Psoas muscle (tissue), 8 donors: ENCODE measurements at places on chromosomes 3 and 15. TPM values are rescaled to one million over a fixed set of nuclear protein-coding genes. Genes with fewer than 3 reads are reported as not detected.
A peak's percentile ranks its signal among the peaks of the same experiment; 100 is the strongest.

- no peak for DNase-seq
Observed at GRCh38 chr15:60065951-60066350, 61.8 kb downstream of the FOXB1 start.

GRCh38 chr15:73680549-73680948 lies 3.6 kb upstream of the CD276 start:
- no peak for DNase-seq

GRCh38 chr3:141401573-141402475 lies 33.5 kb downstream of the ZBTB38 start:
- peak; percentile 76 for DNase-seq

ATP8B4 gene
- total RNA-seq = 1.2 TPM

DNA sequence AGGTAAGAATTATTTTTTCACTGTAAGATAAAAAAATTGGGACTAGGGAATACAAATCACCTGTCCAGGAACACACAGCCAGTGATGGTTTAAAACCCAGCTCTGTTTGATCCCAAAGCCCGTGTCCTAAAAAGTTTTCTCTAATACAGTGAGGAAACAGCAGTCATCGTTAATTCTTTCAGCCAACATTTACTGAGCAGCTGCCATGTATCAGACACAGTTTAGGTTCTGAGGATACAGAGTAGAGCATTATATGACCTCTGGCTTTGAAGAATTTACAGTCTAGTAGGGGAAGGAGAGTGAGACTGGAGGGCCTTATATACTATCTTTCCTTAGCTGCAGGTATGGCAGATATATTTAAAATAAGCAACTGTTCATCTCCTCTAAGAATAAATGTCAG lies 82.7 kb downstream of the KCNMB2 start:
- DNase-seq = no peak

NLGN1 gene
- 0.54 TPM for total RNA-seq

DNA sequence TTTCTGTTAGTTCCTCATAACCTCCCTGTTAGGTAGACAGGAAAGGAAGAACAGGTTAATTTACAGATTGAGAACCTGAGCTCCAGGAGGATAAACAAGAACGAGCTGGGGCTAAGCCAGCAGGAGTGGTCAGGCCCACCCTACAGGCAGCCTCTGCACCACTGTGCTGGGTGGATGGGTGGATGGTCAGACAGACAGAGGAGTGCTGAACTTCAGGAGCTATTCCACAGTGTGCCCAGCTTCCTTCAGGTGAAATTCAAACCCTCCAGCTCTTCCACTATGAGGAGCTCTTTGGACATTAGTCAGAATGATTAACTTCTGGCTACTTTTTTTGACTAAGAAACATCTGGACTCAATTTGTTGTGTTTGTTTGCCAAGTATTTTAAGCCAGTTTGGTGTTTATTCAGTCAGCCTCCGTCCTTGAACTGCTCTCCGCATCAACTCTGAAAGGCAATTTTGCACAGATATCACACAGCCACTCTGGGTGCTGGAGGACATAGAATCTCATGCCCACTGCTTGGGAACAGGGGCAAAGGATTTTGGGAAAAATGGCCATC lies 361.9 kb downstream of the CLSTN2 start:
- DNase-seq = no peak

GRCh38 chr15:77720655-77721054 lies 87.9 kb upstream of the LINGO1 start:
- DNase-seq = no peak

DNA sequence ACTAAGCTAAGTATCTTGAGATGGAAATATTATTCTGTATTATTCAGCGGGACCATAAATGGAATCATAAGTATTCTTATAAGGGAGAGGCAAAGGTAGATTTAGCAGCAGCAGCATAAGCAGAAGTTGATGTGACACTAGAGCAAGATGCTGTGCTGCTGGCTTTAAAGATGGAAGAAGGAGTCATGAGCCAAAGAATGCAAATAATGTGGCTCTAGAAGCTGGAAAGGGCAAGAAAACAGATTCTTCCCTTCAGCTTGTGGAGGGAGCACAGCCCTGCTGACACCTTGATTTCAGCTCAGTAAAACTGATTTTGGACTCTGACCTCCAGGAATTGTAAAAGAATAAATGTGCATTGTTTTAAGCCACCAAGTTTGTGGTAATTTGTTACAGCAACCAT lies 144.2 kb upstream of the ANKRD28 start:
- no peak for DNase-seq

CTXN2 gene
- not detected for total RNA-seq

GOLGA8K gene
- not detected for total RNA-seq

- no peak for DNase-seq
Observed at GRCh38 chr3:105862217-105862616, 6.6 kb downstream of the CBLB start.

GRCh38 chr3:58416191-58416590 lies 17.4 kb downstream of the PDHB start:
- DNase-seq = no peak

SCG3 gene
- total RNA-seq = not detected

AP3S2 gene
- 40.6 TPM for total RNA-seq

- DNase-seq = no peak
Observed at GRCh38 chr3:183854318-183855035, 29.1 kb upstream of the MAP6D1 start.

GRCh38 chr3:35675206-35675605 lies 35.9 kb downstream of the ARPP21 start:
- no peak for DNase-seq

GRCh38 chr3:81303321-81303720 lies 458.1 kb downstream of the GBE1 start:
- DNase-seq = no peak

DNA sequence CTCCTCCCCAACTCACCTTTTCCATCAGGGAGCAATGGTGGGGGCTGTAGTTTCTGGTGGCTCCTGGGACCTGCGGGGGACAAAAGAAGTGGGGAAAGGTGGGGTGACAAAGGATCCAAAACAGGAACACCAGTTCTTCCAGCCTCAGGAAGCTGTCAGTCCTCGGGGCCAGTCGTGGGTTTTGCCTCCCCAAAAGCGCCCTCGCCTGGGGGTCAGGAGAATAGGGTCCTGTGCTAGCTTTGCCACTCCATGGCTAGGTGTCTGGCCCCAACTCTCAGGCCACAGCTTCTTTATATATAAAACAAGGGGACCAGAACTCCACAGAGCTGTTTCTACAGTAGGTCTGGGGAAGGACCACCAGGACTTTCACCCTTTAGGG lies 4.0 kb downstream of the CCDC9B start:
- DNase-seq = no peak

- peak; percentile 72 for DNase-seq
Observed at GRCh38 chr3:126261037-126261436, 80.7 kb upstream of the ALDH1L1 start.

SIDT1 gene
- 0.39 TPM for total RNA-seq

DNA sequence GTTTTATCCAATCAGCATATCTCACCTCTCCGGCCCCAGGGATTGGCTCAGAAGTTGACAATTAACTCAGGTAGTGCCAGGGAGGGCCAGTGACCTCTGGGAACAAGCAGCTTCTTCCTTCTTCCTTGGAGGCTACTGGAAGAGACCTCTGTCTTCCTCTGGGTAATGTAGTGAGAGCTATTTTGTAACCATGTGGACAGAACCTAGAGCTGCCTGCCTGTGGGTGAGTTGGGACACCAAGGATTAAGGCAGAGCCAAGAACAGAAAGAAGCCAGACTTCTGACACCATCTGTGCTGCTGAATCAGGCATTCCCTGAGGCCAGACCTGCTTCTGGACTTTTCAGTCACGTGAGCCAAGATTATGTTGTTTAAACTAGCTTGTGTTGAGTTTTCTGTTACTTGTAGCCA lies 5.9 kb upstream of the NDUFAF1 start:
- no peak for DNase-seq

GRCh38 chr15:99476413-99477222 lies 89.2 kb upstream of the MEF2A start:
- DNase-seq = peak; percentile 82

CTSH gene
- total RNA-seq = 16.0 TPM

- no peak for DNase-seq
Observed at GRCh38 chr3:194124193-194124592, 11.8 kb upstream of the HES1 start.

IQCF5 gene
- total RNA-seq = not detected

GRCh38 chr3:102089239-102089638 lies 239.9 kb downstream of the NFKBIZ start:
- DNase-seq = no peak

- no peak for DNase-seq
Observed at GRCh38 chr3:55661141-55661540, 174.0 kb upstream of the WNT5A start.

GRCh38 chr15:32802286-32802936 lies 84.6 kb downstream of the GREM1 start:
- no peak for DNase-seq

UBE2Q2 gene
- 26.4 TPM for total RNA-seq

CIB2 gene
- total RNA-seq = 7.3 TPM

DNA sequence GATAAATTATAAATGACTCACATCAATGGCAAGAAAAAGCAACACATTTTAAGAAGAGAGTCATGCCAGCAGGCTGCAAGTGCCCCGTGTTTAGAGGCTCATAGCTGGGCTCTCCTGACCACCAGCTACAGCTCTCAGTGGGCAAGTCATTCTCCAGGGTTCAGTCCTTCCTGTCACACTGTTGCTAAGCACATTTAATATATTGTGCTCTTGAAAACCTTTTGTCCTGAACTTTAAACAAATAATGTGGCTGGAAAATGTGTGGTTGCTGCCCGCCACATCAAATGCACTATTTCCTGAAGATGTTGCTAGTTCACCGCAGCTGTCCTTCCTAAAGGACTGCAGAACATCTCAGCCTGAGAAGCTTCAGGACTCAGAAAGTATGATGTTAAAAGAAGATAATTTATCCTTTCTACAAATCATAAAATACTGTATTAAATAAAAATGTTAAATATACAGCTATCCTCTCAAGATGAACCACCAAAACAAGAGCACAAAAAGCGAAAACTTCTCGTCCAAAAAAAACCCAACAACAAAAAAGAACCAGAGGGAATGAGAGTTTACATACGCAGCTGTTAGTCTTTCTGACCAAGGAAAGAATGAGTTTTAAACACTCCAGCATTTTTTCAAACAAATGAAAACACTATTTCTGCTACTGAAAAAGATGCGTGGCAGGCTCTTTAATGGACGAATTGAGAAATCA lies 951 bp downstream of the TARS3 start:
- DNase-seq = no peak

DNA sequence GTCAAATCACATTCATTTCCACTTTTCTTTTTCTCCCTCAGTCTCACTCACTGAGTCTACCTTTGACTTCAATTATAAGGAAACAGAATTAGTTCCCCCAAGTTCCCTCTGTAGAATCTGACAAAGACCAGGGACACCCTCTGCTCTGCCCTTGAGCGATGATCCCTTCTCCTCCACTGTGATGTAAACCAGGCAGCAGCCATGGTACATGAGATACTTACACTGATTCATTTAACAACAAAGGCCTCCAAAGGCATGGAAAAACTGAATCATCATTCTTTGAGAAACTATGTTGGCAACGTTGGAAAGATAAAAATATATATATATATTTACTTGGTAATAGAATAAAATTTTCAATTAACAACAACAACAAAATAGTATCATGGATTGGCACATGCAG lies 84.1 kb downstream of the P3H2 start:
- no peak for DNase-seq
